Activated CD4-positive, alpha-beta memory T cell treated with anti-CD3 and anti-CD28 coated beads, Interleukin-2, amount 10 ng/mL, durations not matched to agents 7 days and 5 days (primary cell): ENCODE measurements at places on chromosomes 7 and 10. TPM values are rescaled to one million over a fixed set of nuclear protein-coding genes. Genes with fewer than 3 reads are reported as not detected.

- H3K4me1 ChIP-seq = no peaks in the 10 kb centered on the region
- H3K4me3 ChIP-seq = no peak overlapping the region
- no peak for DNase-seq
- no peak overlapping the region for H3K27ac ChIP-seq
- H3K27me3 ChIP-seq = peaks cover 16% of the 10 kb centered on the region
Measured at GRCh38 chr10:30577048-30577447, 52.5 kb downstream of the LYZL2 start.

FAM25G gene
- total RNA-seq = not detected

SPDYE2 gene
- 0.15 TPM for total RNA-seq

- H3K4me3 ChIP-seq = no peak overlapping the region
- DNase-seq = no peak
- no peaks in the 10 kb centered on the region for H3K4me1 ChIP-seq
- no peak overlapping the region for H3K27ac ChIP-seq
- peaks cover 4% of the 10 kb centered on the region for H3K27me3 ChIP-seq
Measured at GRCh38 chr7:138196971-138197896, 121.0 kb downstream of the AKR1D1 start.

- no peak overlapping the region for H3K4me3 ChIP-seq
- H3K27ac ChIP-seq = no peak overlapping the region
- H3K4me1 ChIP-seq = peaks cover 41% of the 10 kb centered on the region
- H3K36me3 ChIP-seq = peaks cover 13% of the 10 kb centered on the region
- no peak for DNase-seq
- H3K27me3 ChIP-seq = no peaks in the 10 kb centered on the region
Measured at GRCh38 chr10:8321990-8322389, 267.5 kb downstream of the GATA3 start.

GRCh38 chr10:80771902-80772555 is 234.3 kb downstream of the SH2D4B start:
- peaks cover 6% of the 10 kb centered on the region for H3K27me3 ChIP-seq
- no peaks in the 10 kb centered on the region for H3K4me1 ChIP-seq
- no peaks in the 10 kb centered on the region for H3K36me3 ChIP-seq

CPVL gene
- total RNA-seq = 1.8 TPM

NUTM2D gene
- total RNA-seq = 3.0 TPM

GRCh38 chr7:27199849-27200760 is at the start of gene HOXA13:
Gene HOXA13, minus strand, starts transcription at chr7:27200091. Its CDS starts 14 bp downstream, at chr7:27200077.
- no peaks in the 10 kb centered on the region for H3K36me3 ChIP-seq
- peaks cover 84% of the 10 kb centered on the region for H3K27me3 ChIP-seq
- no peak for DNase-seq
- H3K4me1 ChIP-seq = peaks cover 32% of the 10 kb centered on the region

- no peak overlapping the region for H3K27ac ChIP-seq
- peaks cover 9% of the 10 kb centered on the region for H3K27me3 ChIP-seq
- no peak overlapping the region for H3K4me3 ChIP-seq
- peaks cover 46% of the 10 kb centered on the region for H3K4me1 ChIP-seq
- DNase-seq = no peak
Measured at GRCh38 chr7:367351-367901, 77.5 kb downstream of the FOXL3 start.

TMEM213 gene
- 1.1 TPM for total RNA-seq

DNA sequence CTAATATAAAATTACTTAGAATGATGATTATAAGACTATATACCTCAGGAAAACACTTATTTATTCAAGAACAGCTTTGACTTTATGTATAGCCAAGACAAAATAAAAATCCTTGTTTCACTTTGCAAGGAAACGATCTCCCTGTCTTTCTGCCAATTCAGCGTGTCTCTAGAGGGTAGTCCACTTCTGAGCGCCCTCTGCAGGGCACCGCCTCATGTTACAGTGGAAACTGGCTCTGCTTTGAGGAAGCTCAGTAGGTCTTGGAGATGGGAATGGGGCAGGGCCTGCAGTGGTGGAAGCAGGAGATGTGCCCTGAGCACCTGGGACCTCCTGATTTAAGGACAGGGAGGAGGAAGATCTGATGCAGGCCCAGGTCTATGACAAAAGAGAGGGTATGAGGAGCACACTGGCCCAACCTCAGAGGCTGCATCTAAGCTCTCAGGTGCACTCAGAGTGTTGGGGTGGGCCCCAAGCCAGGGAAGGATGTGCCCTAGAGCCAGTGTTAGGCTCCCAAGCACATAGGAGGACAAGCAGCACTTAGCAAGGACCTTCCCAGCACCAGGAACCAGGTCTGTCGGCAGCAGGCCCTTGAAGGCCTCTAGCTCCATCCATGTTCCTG is 481.0 kb downstream of the TNS3 start:
- no peaks in the 10 kb centered on the region for H3K4me1 ChIP-seq
- no peak overlapping the region for H3K4me3 ChIP-seq
- no peaks in the 10 kb centered on the region for H3K27me3 ChIP-seq
- H3K27ac ChIP-seq = no peak overlapping the region
- no peak for DNase-seq

GRCh38 chr10:98318861-98319260 is 50.9 kb upstream of the LOXL4 start:
- no peak for DNase-seq
- no peak overlapping the region for H3K4me3 ChIP-seq
- H3K36me3 ChIP-seq = no peaks in the 10 kb centered on the region
- H3K27me3 ChIP-seq = no peaks in the 10 kb centered on the region

DNA sequence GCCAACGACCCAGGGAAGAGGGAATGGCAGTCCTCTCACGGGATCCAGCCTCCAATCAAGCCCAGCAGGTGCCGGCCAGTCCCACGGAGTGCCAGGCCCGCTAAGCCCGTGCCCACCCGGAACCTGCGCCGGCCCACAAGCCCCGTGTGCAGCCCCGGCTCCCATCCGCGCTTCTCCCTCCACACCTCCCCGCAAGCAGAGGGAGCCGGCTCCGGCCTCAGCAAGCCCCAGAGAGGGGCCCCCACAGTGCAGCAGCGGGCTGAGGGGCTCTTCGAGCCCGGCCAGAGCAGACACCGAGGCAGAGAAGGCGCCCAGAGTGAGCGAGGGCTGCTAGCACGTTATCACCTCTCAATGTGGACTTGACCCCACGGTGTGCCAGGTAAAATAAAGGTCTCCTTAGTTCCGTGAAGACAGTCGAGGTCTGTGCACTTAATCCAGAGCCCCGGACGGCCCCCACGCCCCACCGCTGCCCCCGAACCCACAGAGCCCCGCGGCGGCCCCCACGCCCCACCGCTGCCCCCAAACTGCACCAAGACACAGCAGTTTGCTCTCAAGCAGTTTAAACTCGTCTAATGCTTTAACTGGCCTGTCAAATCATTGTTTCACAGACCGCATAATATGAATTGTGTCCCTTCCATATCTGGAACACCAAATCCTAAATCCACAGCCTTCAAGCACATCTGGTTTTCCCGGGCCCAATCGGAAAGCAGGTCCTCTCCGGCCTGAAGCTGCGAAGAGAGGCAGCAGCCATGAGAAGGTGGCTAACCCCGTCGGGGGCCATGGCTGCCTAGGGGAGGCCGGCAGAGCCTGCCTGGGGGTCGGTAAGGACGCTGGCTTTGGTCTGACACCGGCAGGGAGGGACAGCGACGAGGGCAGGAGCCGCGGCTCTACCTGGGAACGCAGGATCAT is 307.8 kb downstream of the PTPRN2 start:
- H3K4me3 ChIP-seq = no peak overlapping the region
- DNase-seq = no peak
- H3K27ac ChIP-seq = no peak overlapping the region
- no peaks in the 10 kb centered on the region for H3K27me3 ChIP-seq
- no peaks in the 10 kb centered on the region for H3K4me1 ChIP-seq

GRCh38 chr10:123068087-123068853 is 59.5 kb downstream of the ACADSB start:
- H3K27ac ChIP-seq = no peak overlapping the region
- no peaks in the 10 kb centered on the region for H3K4me1 ChIP-seq
- H3K27me3 ChIP-seq = peaks cover 25% of the 10 kb centered on the region
- DNase-seq = no peak
- H3K36me3 ChIP-seq = no peaks in the 10 kb centered on the region
- no peak overlapping the region for H3K4me3 ChIP-seq

DNA sequence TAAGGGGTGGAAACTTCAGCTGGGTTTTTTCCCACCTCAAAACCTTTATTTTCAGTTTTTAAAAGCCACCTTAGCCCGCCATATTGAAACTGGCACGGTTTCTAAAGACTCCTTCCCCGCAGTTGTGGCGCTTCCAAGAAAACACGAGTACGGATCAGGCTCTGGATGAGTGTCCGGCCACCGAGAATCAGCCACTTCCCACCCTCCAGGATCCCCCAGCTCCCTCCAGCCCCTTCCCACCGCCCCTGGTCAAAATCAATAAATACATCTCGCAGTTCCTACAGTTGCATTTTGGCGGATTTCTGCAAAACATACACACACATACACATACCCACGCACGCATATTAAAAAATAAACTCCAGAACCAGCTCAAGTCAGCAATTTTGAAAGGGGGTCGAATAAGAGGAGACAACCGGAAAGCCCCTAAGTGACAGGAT is 1.1 kb downstream of the SFMBT2 start:
- H3K4me1 ChIP-seq = peaks cover 56% of the 10 kb centered on the region
- peaks cover 31% of the 10 kb centered on the region for H3K27me3 ChIP-seq
- peaks cover 15% of the 10 kb centered on the region for H3K36me3 ChIP-seq

DNA sequence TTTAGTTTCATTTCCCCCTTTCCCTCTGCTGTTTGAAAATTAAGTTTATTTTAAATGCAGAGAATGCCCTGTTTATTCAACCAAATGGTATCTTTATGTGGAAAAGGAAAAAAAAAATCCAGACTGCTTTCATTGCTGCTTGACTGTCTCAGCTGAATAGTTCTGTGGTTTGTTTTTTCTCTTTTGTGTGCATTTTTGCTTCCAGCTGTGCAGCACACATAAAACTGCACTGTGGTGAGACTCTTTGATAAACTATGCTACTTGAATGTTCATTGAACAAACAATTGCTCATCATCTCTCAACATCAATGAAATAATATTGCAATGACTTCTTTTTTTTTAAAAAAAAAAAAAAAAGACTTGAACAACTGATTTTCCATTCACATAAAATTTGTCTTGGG is 78.6 kb upstream of the GLI3 start:
- no peaks in the 10 kb centered on the region for H3K4me1 ChIP-seq
- no peak overlapping the region for H3K27ac ChIP-seq
- no peak for DNase-seq
- no peak overlapping the region for H3K4me3 ChIP-seq
- H3K27me3 ChIP-seq = no peaks in the 10 kb centered on the region
